Kidney glomerular epithelial cell (primary cell): ENCODE measurements at places on chromosomes 1 and 21.

DNA sequence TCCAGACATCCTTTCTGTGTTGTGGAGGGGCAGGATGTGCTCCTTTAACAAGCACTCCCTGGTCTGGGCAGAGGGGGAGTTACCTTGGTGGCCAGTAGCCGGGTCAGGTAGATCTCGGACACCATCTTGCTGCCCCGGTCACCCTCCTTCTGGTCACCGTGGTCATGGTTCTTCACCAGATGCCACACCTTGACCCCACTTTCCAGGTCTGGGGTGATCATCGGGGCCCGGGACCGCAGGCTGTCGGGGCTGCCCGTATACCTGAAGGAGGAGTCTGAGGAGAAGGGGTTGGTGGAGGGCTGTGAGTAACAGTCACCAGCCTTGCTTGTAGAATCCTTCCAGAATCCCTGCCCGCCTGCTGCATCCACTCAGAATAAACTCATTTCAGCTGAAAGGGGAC lies 122.3 kb upstream of the CD34 start:
- no peak for DNase-seq

- DNase-seq: no peak
Measured at GRCh38 chr1:215064327-215064726, 18.2 kb upstream of the KCNK2 start.

DNA sequence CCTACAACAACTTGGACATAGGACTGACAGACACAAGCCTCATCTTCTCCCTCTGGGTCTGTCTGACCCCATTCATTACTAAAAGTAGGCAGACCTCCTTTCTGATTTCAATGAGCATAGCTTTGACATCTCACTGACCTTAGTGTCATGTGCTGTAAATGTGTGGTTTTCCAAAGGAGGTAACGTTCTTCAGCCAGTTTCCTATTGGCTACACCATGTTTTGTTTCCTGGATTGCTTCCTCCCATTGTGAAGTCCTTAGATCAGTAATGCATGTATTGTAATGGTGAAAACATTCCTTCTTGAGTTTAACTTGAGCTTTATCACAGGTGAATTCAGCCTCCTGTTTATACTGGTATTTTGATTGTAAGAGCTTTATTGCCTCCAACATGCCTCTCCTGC lies 20.6 kb downstream of the STXBP3 start:
- no peak for DNase-seq

DNA sequence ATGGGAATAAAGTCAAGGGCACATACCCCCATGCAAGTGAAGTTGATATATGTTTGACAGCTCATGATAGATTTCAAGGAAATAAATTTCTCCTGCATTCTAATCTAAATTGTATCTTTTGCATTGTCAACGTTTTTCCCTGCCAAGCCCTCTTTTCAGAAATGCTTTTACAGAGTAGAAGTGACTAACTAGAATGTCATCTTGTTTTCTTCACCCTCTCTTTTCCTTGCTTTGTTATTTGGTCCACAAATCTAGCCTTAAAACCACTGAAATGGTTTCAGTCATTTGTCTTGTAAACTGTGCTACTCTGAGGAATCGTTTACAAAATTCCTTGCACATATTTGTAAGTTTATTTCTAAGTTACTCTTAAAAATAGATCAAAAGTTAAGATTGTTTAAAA lies 600.8 kb upstream of the CXADR start:
- no peak for DNase-seq

GRCh38 chr1:224678168-224678567 lies 62.1 kb downstream of the CNIH3 start:
- DNase-seq: no peak

- no peak for DNase-seq
Measured at GRCh38 chr1:168504064-168504837, 39.5 kb downstream of the XCL2 start.

GRCh38 chr1:74470936-74471335 lies 41.5 kb downstream of the LRRC53 start:
- DNase-seq: no peak

DNA sequence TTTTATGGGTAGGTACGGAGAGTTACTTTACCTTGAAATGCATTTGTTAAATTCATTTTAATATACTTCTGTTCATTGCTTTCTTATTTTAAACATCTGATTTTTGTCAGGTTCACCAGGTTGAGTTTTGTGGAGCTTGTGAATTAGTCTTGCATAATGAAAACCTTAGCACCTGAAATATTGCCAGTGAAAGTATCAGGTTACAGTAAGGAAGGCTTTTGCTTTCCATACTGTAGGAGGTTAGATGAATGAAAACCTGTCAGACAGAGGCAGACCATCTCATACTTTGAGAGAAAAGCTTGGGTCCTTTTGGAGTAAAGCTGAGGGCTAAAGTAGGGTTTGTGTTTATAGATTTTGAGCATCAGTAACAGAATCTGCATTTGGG lies 34.7 kb downstream of the THRAP3 start:
- no peak for DNase-seq

GRCh38 chr1:22408230-22408629 lies 43.4 kb upstream of the ZBTB40 start:
- DNase-seq: no peak

DNA sequence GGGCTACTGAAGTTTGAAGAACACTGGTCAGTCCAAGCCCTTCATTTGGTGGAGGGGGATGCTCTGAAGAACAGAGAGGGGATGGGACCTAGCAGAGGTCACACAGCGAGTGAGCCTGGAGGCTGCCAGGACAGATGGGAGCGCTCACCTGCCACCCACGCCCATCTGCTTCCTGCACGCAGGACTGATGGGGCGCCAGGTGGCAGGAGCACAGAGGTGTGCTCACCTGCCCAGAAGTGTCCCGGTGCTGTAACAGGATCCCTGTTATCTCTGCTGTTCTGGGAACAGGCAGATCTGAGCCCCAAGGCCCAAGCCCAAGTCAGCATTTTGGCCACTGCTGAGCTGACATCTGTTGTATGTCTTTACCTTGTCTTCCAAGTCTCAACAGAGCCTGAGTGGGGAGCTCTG lies 40.5 kb downstream of the EPHB2 start:
- no peak for DNase-seq

- DNase-seq: no peak
Measured at GRCh38 chr1:43538143-43538487, 7.4 kb downstream of the PTPRF start.

DNA sequence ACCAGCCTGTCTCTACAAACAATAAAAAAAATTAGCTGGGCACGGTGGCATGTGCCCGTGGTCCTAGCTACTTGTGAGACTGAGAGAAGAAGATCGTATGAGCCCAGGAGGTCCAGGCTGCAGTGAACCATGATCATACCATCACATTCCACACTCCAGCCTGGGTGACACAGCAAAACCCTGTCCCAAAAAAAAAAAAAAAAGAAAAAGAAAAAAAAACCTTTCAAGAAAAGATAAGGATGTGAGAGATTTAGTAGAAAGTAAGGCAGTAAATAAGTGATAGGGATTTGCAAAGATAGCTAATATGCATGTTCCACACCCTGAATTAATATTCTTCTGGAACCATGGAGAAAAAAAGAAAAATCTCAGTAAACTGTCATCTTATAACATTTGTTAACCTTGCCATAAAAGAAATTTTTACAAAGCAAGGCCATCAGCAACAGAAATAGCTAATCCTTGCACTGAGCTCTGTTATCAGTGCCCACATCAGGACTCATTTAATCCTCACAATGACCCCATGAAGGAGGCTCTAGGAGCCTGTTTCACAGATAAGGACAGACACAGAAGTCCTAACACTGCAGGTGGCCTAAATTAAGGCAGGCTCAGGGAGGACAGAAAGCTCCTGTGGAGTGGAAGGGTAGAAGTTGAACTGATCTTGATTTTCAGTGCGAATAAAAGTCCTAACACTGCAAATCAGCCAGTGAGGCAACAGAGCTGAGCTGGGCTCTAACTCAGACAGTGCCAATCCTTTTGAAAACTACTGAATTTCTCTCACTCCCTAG lies 7.6 kb downstream of the GNB1 start:
- peak; percentile 26 for DNase-seq

- no peak for DNase-seq
Measured at GRCh38 chr1:201599548-201599947, 60.6 kb downstream of the NAV1 start.

DNA sequence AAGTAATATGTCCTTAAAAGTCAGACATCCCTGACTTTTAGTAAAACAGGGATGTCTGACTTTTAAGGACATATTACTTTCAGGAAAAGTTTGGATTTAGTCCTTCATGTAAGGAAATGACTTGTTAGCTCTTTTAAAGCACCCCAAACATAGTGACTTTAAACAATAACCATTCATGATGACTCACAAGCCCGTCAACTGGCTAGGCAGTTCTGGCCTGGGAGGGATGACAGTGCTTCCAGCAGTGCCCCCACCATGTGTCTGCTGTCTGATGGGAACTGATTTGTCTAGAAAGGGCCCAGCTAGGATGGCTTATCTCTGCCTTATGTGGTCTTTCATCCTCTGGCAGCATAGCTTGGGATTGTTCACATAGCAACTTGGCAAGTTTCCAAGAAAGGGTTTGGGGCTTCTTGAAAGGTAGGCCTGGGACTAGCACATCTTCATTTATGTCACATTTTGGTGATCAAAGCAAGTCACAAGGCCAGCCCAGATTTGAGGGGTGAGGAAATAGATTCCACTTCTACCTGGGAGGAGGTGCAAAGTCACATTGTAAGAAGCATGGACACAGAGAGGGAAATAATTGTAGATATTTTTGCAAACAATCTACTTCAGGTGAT lies 143.5 kb downstream of the C1orf94 start:
- no peak for DNase-seq

- DNase-seq: peak; percentile 60
Measured at GRCh38 chr1:244836135-244836521, 670 bp downstream of the COX20 start.

- DNase-seq: peak; percentile 98
Measured at GRCh38 chr1:235504494-235505222, 406 bp upstream of the B3GALNT2 start.

- DNase-seq: no peak
Measured at GRCh38 chr1:100353071-100353801, 930 bp downstream of the CDC14A start.

DNA sequence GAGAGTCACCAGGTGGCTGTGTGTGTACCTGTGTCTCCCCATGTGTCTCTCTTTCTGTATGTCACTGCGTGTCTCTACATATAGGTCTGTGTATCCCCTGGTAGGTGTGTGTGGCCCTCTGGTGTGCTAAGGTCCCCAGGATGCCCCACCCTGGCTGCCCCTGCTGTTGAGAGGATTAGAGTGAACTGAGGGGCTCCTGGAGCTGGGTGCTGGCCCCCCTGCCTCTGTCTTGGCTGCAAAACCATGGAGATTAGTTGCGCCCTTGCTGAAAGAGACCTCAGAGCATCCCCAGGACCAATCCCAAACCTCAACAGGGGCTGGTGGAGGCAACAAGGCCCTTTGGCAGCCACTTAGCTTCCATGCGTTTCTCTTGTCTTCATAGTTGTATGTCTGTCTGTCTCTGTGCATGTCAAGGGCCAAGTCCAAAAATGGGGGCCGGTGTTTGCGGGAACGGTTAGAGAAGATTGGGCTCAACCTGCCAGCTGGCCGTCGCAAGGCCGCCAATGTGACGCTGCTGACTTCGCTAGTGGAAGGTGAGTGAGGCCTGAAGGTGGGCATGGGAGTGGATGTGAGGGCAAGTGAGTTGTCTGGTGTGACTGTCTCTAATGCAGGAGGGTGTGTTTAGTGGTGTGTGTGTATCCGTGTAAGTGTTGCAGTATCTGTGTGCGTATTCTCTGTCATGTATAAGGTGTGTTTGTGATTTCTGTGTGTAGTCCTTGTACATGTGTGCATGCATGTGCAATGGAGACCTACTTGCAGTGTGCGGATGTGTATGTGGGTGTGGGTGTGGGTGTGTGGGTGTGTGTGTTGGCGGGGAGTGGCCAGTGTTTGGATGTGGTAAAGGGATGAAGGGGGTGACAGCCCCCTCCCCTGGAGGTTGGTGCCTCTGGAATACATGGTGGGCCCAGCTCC lies 16.7 kb downstream of the TFAP2E start:
- no peak for DNase-seq

DNA sequence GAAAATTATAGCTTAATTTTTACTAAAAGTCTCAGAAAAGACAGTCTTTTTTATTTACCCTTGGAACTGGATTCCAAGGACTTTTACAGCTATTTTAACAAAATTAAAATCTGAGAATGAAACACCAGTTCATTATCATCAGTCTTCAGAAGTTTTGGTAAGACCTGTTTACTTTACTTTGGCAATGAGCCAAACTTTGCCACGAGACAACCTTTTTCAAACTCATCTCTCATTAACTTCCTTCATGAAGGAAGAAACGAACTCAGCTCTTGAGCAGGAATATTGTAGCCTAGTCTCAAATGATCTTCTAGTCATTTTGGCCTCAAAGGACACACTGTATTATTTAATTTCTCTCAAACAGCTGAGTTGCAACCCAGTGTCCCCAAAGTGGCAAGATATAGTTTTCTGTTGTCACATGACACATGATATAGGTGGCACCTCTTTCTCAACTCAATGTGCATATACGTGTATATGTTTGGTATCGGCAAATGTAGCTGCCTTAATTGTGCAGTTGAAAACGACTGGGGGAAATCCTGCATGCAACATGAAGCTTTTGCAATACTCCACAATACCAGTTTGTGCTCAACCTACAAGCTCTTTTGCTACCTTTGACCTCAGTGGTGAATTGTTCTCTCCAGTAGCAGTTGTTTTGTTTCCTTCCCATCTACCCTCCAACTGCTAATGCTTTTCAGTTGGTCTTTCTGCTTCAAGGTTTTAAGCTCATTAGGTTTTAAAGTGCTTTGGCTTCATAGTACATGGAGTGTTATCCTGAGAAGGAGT lies 8.4 kb upstream of the GNG4 start:
- no peak for DNase-seq

- no peak for DNase-seq
Measured at GRCh38 chr1:33572387-33572786, 99.9 kb downstream of the ZSCAN20 start.

- DNase-seq: peak; percentile 39
Measured at GRCh38 chr1:67534627-67535065, 104.4 kb upstream of the SERBP1 start.

GRCh38 chr1:197356723-197357533 lies 88.9 kb downstream of the CRB1 start:
- DNase-seq: peak; percentile 82

GRCh38 chr1:159196543-159196942 lies 8.1 kb upstream of the ACKR1 start:
- no peak for DNase-seq

DNA sequence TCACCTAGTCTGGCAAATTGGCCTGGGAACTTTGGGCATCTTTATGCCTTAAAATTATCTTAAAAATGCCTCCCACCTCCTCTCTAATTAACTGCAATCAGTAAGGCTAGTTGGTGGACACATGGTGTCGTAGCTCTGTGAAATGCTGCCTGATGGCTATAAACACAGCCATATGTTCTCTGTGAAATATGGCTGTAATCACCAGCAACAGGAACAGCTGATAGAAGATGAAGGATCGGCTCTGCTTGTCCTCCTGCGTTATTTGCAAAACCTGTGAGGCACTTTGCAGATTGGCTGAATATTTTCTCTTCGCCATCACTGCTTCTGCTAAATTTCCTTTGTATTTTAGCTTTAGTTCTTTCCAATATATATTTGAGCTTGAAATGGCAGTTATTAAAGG lies 419.6 kb downstream of the RWDD3 start:
- no peak for DNase-seq

DNA sequence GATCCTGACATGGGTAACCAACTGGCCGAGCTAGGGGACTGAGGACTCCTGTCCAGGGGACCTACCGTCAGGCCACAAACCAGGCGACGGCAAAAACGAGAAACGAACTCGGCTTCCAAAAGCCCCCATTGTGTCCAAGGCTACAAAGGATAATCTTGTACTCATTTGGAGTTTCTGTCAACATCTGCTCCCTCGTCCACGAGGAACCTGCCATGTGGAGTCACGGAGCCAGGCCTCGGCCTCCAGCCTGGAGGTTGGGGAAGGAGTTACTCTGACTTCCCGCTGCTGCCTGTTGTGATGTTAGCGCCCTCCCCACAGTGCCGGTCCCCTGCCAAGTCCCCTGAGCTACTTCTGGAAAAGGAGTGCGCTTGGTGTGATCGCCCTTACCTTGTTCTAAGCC lies 7.3 kb downstream of the KRTAP10-1 start:
- DNase-seq: no peak
